ENCODE measurements at places on chromosomes 3 and 15. TPM values are rescaled to one million over a fixed set of nuclear protein-coding genes. Genes with fewer than 3 reads are reported as not detected.

- no peak for DNase-seq
Measured at GRCh38 chr15:96869122-96869521, 538.6 kb downstream of the NR2F2 start.

Gene CHL1
- total RNA-seq, result 11.3 TPM

DNA sequence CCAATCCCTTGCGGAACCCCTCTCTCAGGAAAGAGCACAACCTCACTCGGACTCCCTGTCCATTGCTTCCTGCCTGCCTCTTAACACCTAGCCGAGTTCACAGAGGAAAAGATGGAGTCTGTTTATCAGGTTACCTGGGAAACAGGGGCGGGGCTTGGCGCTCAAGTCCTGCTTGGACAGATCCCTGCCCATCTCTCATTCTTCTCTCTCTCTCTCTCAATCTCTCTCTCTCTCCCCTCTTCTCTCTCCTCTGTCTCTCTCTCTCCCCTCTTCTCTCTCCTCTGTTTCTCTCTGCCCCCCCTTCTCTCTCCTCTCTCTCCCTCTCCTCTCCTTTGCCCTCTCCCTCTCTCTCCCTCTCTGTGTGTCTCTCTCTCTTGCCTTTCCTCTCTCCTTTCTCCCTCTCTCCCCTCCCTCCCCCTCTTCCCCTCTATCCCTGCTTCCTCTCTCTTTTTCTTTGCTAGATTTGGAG, at the start of gene EFHB:
EFHB (minus strand) TSS at position 120 of the 469 bp plus-strand sequence. CDS start 199 bp downstream, outside the sequence.
- DNase-seq, result peak; percentile 49

DNA sequence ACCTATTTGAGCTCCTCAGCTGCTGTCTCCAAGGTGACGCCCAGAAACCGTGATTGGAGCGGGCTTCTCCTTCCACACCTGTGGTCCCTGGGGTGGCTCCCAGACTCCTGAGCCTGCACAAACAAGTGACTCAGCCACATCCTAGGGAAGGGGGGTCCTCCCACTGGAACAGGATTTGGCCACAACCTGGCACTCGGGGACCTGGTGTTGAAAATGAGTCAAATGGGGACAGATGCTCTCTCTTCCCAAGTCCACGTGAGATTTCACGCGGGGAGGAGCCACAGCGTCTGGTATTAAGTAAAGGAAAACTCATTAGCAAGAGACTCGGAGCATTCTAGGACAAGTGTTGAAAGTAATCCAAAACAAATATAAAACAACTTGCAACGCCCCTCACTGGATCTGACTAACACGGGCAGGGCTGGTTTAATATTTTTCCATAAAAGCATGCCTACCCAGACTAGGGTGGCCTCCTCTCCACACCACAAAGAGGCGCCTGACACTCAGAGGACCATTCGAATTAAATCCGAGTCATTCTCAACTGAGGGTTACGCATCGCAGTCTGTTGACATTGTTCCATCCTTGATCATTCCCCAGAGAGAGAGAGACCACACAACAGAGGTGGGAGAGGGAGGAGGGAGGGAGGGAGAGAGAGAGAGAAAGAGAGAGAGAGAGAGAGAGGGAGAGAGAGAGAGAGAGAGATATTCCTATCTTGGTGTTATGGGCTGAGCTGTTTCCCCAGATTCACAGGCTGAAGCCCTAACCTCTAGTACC, 74.4 kb downstream of the MGLL start:
- DNase-seq, result peak; percentile 32

Gene GHSR
- total RNA-seq, result not detected

GRCh38 chr3:109161487-109162123, 25.1 kb downstream of the C3orf85 start:
- DNase-seq, result no peak

- DNase-seq, result no peak
Measured at GRCh38 chr15:40343512-40343911, 2.8 kb upstream of the CCDC9B start.

Gene EPHB3
- total RNA-seq, result 10.7 TPM

Gene FBXL22
- 2.2 TPM for total RNA-seq

Gene CHAC1
- total RNA-seq, result 0.17 TPM

DNA sequence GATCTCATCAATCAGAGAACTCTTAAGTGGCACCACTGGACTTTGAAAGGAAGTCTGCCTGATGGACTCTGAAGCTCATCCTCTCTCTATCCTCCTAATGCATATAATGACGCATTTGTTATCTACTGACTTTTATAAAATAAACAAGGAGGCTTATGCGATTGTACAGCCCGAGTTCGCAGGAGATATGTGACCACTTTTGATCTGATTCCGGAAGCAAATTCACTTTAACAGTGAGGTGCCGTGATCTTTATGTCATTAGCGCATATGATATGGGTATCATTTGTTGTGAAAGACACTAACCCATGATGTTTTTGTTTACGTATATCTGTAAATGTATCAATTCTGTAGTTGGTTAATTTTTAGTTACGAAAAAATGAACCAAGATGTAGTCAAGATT, 427 bp upstream of the RNF111 start:
- DNase-seq, result no peak

Gene SAXO2
- total RNA-seq, result 45.7 TPM

DNA sequence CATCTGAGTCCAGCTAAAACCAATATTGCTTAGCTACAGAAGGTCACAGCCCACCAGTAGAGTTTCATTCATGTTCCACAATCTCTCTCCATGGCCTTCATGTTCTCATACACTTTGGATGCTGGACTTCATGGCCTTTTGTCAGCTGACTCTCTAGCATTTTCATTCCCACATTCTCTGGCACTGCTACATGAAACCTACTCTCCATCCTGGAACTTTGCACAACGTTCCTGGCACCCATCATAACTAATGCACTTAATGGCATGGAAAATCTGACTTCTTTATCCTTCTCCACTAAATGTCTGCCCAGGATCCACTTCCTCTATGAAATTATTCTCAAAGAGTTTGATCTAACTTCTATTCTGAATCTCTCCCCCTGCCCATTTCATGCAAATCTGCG, 56.9 kb downstream of the SLC9A9 start:
- no peak for DNase-seq

DNA sequence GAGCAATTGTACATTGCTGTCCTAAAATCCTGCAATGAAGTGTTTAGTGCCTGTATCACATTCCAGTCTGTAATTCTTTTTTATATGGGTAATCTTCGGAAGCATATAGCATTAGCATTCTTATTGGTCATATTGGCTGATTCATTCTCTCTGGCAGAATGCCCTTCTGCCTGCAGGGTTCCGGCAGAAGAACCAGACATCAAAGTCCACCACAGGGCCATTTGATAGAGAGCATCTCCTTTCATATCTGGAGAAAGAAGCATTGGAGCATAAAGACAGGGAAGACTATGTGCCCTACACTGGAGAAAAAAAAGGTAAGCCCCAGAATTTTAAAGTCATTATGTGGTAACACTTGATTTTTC, 39.6 kb downstream of the TMOD3 start:
- DNase-seq, result no peak

DNA sequence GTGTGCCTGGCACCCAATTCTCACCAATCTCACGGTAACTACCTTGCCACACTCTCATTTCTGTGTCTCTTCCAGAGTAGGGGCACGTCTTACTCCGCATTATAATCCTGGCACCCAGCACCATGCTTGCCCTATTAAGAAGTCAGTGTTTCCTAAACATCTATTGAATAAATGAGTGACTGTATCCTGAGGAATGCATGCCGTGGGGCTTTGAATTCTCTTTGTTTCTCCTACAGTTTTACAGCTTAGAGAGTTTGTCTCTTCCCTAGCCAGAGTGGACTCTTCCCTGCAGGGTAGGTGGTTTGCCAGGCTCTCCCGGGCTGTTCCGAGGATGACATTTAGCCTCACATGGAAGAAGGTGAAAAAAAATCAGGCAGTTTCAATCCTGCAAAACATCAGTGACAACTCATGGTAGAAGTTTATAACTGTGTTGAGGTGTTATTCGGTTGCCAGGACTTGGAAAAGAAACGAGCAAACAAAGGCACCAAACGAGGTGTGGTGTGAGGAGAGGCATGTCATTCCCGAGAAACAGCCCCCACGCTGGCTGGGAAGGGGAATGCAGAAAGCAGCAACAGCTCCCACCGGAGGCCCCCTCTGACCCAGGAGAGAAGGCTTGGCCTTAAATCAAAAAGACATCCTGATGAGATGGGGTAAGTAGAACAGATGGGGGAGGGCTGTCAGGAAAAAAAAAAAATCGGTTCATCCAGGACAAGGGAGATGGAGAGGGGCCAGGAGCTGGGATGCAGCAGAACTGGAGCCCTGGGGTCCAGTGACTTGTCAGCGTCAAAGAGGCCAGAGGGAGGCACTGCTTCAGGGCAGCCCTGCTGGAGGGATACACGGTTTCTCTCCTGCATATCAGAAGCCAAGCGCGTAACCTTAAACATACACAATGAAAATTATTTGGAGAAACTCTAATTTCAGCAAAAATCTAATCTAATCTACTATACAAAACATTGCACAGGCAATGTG, 168.4 kb upstream of the ARRDC4 start:
- DNase-seq, result peak; percentile 83

GRCh38 chr3:99856437-99857220, 39.0 kb downstream of the CMSS1 start:
- no peak for DNase-seq

- DNase-seq, result peak; percentile 89
Measured at GRCh38 chr15:85625856-85626255, 168.9 kb downstream of the KLHL25 start.

DNA sequence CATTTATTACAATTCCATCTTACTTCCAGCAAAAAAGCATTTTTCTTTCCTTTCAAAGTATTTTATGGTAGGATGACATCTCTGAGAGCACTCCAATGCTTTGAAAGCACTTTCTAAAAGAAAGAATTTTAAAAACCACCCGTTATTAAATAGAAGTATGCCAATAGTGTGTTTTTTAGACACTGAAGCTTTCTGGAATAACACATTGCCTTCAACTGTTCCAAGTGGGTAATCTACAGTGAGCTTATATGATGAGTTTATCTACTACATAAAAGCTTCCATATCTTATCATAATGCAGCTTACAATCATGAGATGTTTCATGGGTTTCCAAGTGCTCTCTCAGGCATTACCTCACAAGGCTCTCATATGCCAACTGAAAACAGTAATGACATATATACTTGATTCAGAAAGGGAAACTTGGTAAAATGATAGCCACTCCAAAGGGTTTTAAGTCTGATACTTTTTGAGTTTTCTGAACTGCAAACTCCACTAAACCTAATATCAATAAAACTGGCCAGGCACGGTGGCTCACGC, 14.1 kb downstream of the CMTM6 start:
- no peak for DNase-seq

GRCh38 chr3:37766797-37767776, 94.6 kb upstream of the CTDSPL start:
- DNase-seq, result peak; percentile 54

- no peak for DNase-seq
Measured at GRCh38 chr3:142981108-142981507, 17.6 kb upstream of the PAQR9 start.

- no peak for DNase-seq
Measured at GRCh38 chr15:73232776-73233175, 136.0 kb downstream of the HCN4 start.

DNA sequence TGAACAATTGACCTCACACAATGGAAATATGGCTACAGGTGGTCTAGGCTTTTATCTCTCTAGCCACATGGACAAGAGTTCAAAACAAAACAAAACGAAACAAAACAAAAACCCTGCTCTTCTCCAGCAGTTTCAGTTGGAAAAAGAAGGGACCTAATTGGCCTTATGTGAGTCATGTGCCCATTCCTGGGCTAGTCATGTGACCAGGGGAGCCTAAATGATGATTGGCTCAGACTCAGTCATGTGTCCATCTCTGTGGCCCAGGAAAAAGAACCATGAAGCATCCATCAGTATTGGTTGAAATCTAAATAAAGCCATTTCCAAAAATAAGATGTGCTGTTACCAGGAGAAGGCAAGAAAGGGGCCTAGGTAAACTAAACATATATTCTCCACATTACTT, 96.8 kb downstream of the ANXA2 start:
- no peak for DNase-seq

- peak; percentile 73 for DNase-seq
Measured at GRCh38 chr15:53197426-53197839, 407.3 kb upstream of the ONECUT1 start.

Gene CACNA2D2
- 111 TPM for total RNA-seq

Gene KIF7
- 6.5 TPM for total RNA-seq

- DNase-seq, result no peak
Measured at GRCh38 chr15:43493703-43494472, 932 bp upstream of the TP53BP1 start.

Gene GCNT3
- total RNA-seq, result 3.7 TPM

GRCh38 chr15:72168808-72169190, 28.8 kb downstream of the GRAMD2A start:
- peak; percentile 88 for DNase-seq

DNA sequence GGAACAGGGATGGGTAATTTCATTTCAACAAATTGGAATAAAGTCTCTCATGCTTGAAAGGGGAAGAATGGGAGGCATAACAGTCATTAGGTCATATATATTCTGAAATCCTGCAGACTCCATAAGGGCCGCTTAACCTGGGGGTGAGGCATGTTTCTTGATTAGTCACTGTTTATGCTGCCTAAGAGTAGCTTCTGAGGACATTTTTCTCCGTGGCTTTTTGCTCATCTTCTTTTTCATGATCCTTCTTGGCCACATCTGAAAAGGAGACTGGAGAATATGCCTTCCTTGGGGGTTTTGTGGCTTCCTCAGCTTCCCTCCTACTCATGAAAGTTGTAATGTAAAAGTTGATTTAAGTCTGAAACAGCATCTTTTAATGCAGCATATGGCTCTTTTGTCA, 20.0 kb upstream of the CFAP20DC start:
- no peak for DNase-seq

DNA sequence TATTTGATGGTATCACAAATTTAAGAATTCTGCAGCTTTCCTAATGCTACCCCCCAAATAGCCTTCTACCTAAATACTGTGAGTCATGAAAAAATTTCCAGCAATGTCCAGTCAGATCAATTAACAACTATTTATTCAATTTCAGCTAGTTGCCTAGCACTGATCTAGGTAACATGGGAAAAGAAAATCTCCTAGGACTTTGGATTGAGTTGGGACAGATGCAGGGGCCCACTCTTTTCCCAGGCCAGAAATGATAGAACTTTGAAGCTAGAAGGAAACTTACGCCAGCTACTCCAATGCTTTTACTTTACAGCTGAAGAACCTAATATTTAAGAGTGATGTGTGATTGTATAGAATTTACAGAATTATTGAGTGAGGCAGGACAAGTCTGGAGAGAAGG, 196.3 kb downstream of the FMN1 start:
- DNase-seq, result no peak

Gene FBN1
- total RNA-seq, result 170 TPM

Gene ALDH1L1
- 9.0 TPM for total RNA-seq

- no peak for DNase-seq
Measured at GRCh38 chr3:133983576-133984560, 45.9 kb downstream of the SLCO2A1 start.

DNA sequence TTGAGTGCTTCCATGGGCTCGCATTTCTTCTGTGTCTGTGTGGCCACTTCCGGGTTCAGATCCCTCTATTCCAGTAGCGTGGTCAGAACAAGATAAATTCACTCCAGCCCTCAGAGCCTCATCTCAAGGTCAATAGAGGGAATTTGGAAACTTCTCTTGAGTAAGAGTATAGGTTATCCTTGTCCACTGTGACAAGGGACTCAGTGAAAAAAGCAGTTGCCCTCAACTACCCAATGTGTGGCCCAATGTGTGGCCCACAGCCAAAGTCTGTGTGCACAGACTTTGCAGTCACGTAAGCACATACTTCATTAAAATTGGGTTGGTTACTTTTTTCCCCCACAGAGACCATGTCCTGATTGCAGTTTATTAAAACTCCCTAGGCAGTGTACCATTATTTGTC, 305.6 kb upstream of the SEMA6D start:
- peak; percentile 43 for DNase-seq

Gene HHLA2
- total RNA-seq, result 20.2 TPM
